Ascending aorta (tissue), 2 donors: ENCODE measurements at places on chromosomes 3 and 15. TPM values are rescaled to one million over a fixed set of nuclear protein-coding genes. Genes with fewer than 3 reads are reported as not detected.

DNA sequence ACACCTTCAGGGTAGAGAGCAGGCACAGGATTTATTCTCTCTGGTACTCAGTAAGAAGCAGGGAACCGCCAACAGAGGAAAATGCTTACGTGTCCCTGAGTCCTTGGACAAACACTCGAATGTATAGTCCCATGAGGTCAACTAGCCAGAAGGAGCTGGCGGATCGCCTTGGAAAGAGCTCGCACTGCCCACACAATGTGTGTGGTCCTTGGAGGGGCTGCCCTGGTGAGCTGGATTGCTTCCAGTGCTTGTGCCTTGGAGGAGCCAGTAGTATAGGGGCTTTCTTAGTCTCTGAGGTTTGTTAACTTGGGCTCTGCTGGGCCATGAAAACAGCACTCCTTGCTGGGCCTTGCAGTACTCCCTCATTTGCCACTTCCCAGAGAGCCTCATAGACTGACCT, 40.7 kb upstream of the VILL start:
- no peak overlapping the region for H3K4me3 ChIP-seq
- DNase-seq: no peak
- no peaks in the 10 kb centered on the region for H3K27me3 ChIP-seq
- peaks cover 4% of the 10 kb centered on the region for H3K36me3 ChIP-seq
- H3K4me1 ChIP-seq: peaks cover 13% of the 10 kb centered on the region

DNA sequence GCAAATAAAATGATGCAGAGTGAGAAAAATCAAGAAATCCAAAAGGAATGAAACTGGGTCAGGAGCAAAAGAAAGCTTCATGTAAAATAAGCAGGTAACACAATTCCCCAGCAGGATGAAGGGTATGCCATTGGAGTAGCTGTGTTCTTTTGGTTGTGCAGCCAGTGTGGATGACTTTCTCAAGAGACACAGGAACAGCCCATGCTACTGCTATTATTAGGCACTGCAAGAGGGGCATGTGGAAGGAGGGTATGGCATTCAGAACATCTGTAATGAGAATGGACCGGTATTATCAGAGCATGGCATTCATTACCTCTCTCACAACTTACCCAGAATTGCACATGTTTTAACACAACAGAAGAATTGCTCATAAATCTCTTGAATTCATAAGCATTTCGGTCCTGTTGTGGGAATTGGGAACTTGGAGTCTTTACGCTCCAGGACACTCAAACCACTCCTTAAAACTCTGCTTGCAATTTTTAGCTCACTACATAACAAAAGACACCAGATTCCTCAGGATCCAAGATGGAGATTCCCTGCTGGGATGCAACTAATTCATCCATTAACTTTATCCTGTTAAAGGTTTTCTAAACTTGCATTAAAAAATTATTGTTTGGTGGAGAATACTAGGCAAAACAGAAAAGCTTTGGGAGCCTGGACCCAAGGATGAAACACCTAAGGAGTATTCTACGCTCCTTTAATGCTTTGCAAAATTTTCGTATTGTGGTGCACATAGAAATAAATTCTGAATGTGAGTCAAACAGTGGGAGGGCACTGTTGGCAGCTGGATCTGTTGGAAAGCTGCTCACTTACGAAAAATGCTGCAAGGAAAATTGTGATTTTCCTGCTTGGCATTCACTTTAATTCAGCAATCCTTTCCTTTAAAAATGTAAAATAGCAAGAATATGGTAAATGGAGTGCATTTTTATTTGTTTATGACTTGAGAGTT, 34.6 kb upstream of the CDIN1 start:
- no peak for DNase-seq
- H3K4me1 ChIP-seq: no peaks in the 10 kb centered on the region
- H3K36me3 ChIP-seq: no peaks in the 10 kb centered on the region
- no peaks in the 10 kb centered on the region for H3K27me3 ChIP-seq

DNA sequence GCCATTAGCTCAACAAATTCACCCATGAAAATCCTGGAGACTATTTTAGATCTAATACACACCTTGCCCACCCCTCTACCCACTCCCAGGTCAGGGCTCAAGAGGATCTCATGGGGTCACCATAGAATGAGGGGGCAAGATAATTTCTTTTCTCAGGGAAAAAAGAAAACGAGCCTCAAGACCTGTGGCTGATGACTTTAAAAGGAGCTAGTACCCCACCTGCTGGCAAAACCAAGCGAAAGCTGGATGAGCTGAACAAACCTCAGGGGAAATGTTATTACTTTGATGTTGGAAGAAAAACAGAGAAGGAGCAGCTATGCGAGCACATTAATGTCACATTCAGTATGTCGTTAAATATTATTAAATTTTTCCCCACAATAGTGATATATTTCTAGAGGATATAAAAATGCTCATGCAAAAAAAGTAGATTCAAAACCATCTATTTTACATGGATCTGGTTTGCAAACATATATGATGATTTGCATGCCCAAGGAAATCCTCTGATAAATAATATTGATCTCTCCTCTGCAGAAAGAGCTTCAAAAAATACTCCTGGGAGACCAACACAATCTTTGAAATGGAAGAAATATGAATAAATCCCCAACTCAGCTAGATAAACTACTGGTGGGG, 37.7 kb downstream of the PLD1 start:
- H3K27ac ChIP-seq: peak overlapping the region; percentile 67
- no peaks in the 10 kb centered on the region for H3K4me1 ChIP-seq
- DNase-seq: peak; percentile 74
- H3K36me3 ChIP-seq: no peaks in the 10 kb centered on the region
- H3K4me3 ChIP-seq: peak overlapping the region; percentile 64
- no peaks in the 10 kb centered on the region for H3K27me3 ChIP-seq

DNA sequence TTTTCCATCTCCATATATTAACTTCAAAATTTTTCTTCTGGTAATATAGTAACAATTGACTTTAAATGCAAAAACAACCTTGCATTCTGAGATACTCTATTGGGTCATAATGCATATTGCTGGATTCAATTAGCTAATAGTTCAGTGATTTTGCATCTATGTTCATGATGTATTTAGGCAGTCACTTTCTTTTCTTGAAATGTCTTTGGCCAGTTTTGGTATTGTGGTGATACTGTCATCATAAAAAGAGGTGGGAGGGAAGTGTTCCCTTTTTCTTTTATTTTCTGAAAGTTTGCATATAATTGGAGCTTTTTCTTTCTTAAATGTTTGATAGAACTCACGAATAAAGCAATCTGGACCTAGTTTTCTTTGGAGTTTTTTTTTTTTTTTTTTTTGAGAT, 67.4 kb upstream of the ZNF148 start:
- no peak for DNase-seq
- H3K27ac ChIP-seq: no peak overlapping the region
- H3K36me3 ChIP-seq: peaks cover 15% of the 10 kb centered on the region
- H3K27me3 ChIP-seq: no peaks in the 10 kb centered on the region

ZNF280D gene
- 20.5 TPM for total RNA-seq
